ENCODE measurements at places on chromosomes 2 and 18. TPM values are rescaled to one million over a fixed set of nuclear protein-coding genes. Genes with fewer than 3 reads are reported as not detected.

DNA sequence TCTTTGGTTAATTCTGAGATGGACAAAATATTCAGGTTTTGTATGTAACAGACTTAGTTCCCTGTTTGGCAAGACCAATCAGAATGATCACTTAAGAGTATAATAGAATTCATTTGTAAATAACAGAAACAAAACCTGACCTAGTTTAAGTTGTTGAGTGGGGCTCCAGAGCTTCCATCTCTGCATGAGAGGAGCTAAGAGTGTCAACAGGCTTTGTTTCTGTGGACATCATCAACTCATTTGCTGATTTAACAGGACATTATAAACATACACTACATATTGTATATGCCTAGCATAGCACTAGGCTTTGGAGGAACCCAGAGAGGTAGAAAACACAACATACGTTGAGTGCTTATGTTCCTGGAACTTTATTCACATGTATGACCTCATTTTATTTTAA lies 75.3 kb upstream of the TRIB2 start:
- H3K4me1 ChIP-seq, result peaks cover 10% of the 10 kb centered on the region
- no peak overlapping the region for H3K4me3 ChIP-seq
- no peaks in the 10 kb centered on the region for H3K36me3 ChIP-seq
- H3K27me3 ChIP-seq, result no peaks in the 10 kb centered on the region

GRCh38 chr2:12787891-12788801 lies 71.4 kb downstream of the TRIB2 start:
- peak; percentile 44 for DNase-seq
- peak overlapping the region; percentile 25 for H3K27ac ChIP-seq
- H3K4me1 ChIP-seq, result no peaks in the 10 kb centered on the region

GULP1 gene
- total RNA-seq, result 6.7 TPM

- no peak overlapping the region for H3K27ac ChIP-seq
- H3K4me3 ChIP-seq, result no peak overlapping the region
- no peak for DNase-seq
- H3K4me1 ChIP-seq, result no peaks in the 10 kb centered on the region
- no peaks in the 10 kb centered on the region for H3K27me3 ChIP-seq
Measured at GRCh38 chr2:65031341-65032018, 24.7 kb upstream of the CEP68 start.

Measured in heart left ventricle (tissue), 16 donors.